EH (cell line): ENCODE measurements at places on chromosomes 3 and 15.

DNA sequence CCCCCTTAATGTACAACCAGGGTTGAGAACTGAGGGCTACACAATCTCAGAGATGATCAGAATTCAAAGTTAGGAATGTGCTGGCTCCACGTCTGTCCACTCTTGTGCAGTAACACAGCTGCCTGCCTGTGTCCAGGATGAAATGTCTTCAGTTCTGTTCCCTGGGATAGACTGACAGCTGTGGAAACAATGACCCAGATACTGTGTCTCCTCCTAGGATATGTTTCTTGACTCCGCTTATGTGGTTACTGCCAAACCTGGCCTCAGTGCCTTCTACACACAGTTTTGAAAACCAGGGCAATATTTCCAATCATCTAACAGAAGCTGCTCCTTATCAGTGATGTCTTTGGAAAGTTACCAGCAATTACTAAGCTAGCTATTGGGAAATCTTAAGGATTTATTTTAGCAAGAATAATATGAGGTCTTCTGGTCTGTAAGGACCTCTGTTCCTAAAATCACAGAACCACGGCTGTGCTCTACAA lies 67.6 kb downstream of the NOX5 start:
- peak; percentile 76 for DNase-seq

DNA sequence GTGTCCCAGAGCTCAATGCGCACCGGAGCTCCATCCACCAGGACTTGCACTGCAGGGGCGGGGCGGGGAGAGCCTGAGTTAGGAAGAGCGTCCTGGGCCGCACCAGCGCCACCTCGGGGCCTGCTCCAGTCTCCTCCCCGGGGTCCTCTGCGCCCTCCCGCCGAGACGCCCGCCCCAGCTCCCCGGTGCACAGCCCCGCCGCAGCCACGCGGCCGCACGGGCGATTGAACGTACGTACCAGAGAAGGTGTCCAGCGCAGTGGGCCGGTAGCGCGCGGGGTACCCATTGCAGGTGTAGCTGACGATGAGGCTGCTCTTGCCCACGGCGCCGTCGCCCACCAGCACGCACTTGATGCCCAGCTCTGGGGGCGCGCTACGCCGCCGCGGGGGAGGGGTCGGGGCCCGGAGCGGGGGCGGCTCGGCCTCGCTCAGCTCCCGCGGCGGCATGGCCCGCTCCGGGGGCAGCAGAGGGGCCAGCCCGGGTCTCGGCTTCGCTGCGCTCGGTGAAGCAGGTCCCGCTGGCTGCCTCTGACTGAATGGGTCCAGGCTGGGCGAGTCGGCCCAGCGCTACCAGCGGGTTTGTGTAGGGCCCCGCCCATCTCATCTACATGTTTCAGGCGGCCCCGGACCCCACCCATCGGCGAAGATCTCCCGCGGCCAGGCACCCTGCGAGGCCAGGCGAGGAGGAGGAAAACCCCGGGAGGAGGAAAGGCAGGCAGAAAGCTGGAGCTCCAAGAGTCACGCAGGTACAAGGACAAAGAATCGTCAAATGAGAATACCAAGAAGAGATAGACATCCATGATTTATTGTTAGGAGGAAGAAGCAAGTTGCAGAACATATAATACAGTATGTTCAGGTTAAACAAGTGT lies at the start of gene RHOV:
Gene RHOV, minus strand, starts transcription at position 541 of the 868 bp plus-strand sequence. Its CDS starts 95 bp downstream, at position 446.
- DNase-seq, result peak; percentile 60

GRCh38 chr15:36067483-36068274 lies 511.7 kb upstream of the CDIN1 start:
- no peak for DNase-seq

DNA sequence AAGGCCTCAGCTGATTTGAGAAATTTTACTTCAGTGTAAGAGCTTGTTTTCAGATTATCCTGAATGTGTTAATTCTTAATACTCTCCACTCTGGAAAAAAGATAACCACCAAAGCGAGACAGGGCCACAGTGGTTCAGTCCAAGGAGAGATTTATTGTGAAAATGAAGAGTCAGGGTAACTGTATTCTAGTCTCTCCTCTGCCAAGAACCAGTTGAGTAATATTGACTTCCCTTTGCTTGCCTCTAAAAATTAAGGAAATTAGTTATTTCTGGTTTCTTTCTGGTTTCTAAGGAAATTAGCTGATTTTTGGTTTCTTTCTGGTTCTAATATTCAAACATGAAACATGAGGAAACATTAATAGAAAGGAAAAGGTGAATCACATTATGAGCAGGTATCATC lies 34.9 kb downstream of the PPP1R2 start:
- DNase-seq, result no peak

- peak; percentile 61 for DNase-seq
These were observed 31.1 kb downstream of the VGLL4 start for GRCh38 chr3:11612515-11613188.

DNA sequence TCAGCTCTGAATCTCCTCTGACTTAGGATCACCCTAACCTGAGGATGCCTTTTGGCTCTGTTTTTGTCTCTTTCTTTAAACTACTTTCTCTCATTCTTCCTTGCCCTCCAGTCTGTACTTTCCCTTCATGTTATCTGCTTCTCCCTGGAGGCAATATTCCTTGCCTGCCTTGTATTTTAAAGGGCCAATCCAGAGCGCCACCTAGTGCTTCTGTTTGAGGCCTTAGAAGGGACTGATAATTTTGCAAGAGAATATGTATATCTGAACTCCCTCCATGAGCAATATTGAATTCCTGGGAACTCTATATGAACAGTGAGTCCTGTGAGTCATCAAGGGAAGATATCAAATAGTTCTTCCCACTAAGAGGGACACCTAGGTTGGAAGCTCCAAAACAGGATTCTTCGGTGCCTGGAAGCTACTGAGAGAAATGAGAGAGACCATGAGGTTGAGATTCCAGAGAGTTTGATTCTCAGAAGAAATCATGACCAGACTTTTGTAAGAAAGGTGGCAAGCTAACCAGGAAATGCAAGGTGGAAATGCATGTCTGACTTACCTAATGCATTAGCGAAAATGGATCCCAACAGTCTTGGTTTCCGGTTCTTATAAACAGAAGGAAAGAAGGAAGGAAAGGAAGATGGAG lies 203.8 kb upstream of the CD96 start:
- DNase-seq, result peak; percentile 77

DNA sequence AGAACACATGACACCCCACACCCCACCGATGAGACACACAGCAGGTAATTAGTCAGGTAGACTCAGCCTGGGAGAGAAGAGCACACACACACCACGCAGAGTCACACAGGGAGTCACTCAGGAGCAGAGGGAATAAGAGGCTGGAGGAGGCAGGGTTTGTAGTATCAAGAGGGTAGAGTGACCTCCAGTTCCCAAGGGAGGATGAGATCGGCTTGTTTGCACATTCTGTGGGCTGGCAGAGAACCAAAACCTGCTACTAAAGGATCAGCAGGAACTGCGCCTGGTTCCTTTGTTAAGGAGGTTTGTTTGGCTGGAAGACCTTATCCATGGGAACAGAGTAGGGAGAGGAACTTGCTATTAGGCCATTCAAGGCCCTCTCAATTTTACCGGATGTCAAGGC lies 281.4 kb upstream of the SLCO3A1 start:
- peak; percentile 2 for DNase-seq

- no peak for DNase-seq
These were observed 129.5 kb downstream of the ATP8B4 start for GRCh38 chr15:49989498-49989897.

GRCh38 chr3:140726066-140726465 lies 48.2 kb downstream of the TRIM42 start:
- no peak for DNase-seq

- peak; percentile 22 for DNase-seq
These were observed 142.0 kb upstream of the UBE2E1 start for GRCh38 chr3:23663661-23664186.

DNA sequence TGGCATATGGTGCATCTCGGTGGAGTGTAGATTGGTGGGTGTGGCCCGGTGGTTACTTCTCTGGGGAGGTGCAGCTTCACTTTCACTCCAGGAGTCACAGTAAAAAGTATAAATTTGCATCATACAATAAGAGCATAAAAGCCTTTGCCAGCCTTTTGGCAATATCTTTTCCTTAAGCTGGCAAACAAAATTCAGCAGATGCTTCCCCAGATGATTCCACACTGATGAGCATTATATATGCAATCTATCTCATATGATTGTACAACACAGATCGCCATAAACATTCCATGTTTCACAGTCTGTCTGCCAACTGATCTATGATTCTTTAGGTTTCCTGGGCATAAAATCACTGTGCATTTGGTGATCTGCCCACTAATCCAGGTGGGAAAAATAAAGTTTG lies 120.2 kb upstream of the ALCAM start:
- DNase-seq, result no peak

- DNase-seq, result peak; percentile 41
These were observed 192.0 kb downstream of the GHSR start for GRCh38 chr3:172256101-172256734.

- DNase-seq, result no peak
These were observed 5.9 kb upstream of the ITPKA start for GRCh38 chr15:41487802-41488201.
